Cardiac muscle cell (in vitro differentiated cells and primary cell): ENCODE measurements at places on chromosomes 5 and 9. TPM values are rescaled to one million over a fixed set of nuclear protein-coding genes. Genes with fewer than 3 reads are reported as not detected.

- no peaks in the 10 kb centered on the region for H3K36me3 ChIP-seq
- no peak overlapping the region for H3K27ac ChIP-seq
- no peaks in the 10 kb centered on the region for H3K4me1 ChIP-seq
These were observed 343.6 kb downstream of the SPATA31D1 start for GRCh38 chr9:82332018-82332773.

DNA sequence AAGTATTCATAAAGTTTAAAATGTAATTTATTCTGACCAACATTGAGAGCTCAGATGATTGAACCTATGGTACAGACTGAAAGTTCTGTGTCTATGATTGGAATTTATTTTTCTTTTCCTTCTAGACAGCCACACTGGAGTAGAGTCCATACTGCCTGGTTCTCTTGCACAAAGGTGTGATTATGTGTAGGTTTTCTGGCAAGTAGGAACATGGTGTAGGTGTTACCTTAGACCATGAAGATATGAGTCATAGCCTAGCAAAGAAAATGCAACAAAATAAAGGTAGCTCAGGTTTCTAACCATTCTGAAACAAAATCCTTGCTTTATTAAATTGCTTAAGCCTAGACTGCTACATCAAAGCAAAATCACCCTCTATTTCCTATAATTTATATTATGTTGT lies 143.4 kb downstream of the CDH12 start:
- no peak overlapping the region for H3K4me3 ChIP-seq
- no peak overlapping the region for H3K27ac ChIP-seq
- no peak for DNase-seq
- H3K27me3 ChIP-seq: no peaks in the 10 kb centered on the region

DNA sequence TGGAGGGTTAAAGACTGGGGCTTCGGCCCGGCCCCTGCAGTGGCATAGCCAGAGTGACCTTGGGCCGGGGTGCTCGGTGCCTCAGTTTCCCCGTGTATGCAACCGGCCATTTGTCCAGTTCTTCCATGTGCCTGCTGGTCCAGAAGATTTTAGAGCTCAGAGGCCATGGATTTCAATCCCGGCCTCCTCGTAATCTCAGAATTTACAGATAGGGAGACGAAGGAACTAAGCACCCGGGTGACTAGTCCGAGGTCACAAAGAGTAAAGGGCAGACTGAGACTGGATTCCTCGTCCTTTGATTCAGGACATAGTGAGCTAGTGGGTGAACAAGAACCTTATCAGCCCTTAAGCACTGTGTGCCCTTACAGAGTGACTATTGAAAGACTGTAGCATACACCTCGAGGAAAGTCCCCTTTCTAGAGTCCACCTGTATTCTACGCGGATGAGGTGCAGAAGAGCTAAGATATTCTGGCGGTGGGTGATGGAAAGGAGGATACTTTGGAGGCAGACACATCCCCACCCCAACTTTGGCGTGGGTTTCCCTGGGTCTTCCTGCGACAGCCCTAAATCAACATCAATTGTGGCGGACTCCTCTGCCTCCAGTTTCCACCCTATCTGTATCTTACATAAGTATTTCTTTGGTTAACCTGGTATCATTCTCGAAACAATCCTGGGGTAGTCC lies 597 bp downstream of the SLC31A1 start:
- DNase-seq: no peak
- peak overlapping the region; percentile 55 for H3K27ac ChIP-seq
- H3K36me3 ChIP-seq: no peaks in the 10 kb centered on the region
- H3K4me1 ChIP-seq: peaks cover 26% of the 10 kb centered on the region
- H3K27me3 ChIP-seq: no peaks in the 10 kb centered on the region
- H3K4me3 ChIP-seq: peak overlapping the region; percentile 52

Gene PLPPR1
- 0.42 and 0.98 TPM in 2 replicates for total RNA-seq

Gene GKAP1
- 8.1 and 11.7 TPM in 2 replicates for total RNA-seq

Gene TNFSF8
- total RNA-seq: not detected in 2 replicates
